CD4-positive, alpha-beta memory T cell (primary cell): ENCODE measurements at places on chromosomes 4 and X. TPM values are rescaled to one million over a fixed set of nuclear protein-coding genes. Genes with fewer than 3 reads are reported as not detected.

The TMEM144 gene
- not detected for total RNA-seq

The GPM6B gene
- not detected for total RNA-seq

The FABP2 gene
- total RNA-seq, result not detected

The ODAPH gene
- not detected for total RNA-seq

The PNMA6F gene
- total RNA-seq, result not detected

The CFP gene
- 28.4 TPM for total RNA-seq

The NUP62CL gene
- total RNA-seq, result 2.3 TPM

The JAKMIP1 gene
- total RNA-seq, result 3.0 TPM

The CFAP99 gene
- total RNA-seq, result 0.12 TPM

The NPNT gene
- total RNA-seq, result not detected

The FDCSP gene
- total RNA-seq, result not detected

The PSAPL1 gene
- total RNA-seq, result not detected

The SHROOM4 gene
- not detected for total RNA-seq

The STIM2 gene
- 91.7 TPM for total RNA-seq

The IL21 gene
- not detected for total RNA-seq

The FAM13A gene
- total RNA-seq, result 9.6 TPM

The SSX4 gene
- not detected for total RNA-seq

The PABPC5 gene
- not detected for total RNA-seq

The CXCR3 gene
- 28.5 TPM for total RNA-seq

The SPP1 gene
- 19.9 TPM for total RNA-seq

The ITGB1BP2 gene
- 3.5 TPM for total RNA-seq

The NLGN4X gene
- total RNA-seq, result not detected

The EFNB1 gene
- total RNA-seq, result 4.9 TPM

The RNF212 gene
- 2.3 TPM for total RNA-seq

The TMEM255A gene
- total RNA-seq, result 0.76 TPM

The BMP3 gene
- total RNA-seq, result not detected

The CXorf65 gene
- 45.1 TPM for total RNA-seq

The SULT1B1 gene
- total RNA-seq, result 7.6 TPM

The ERAS gene
- not detected for total RNA-seq

The CHRDL1 gene
- total RNA-seq, result not detected

The ASB12 gene
- not detected for total RNA-seq

The EVC gene
- 2.9 TPM for total RNA-seq

The SASH3 gene
- total RNA-seq, result 152 TPM

The XG gene
- not detected for total RNA-seq

The PROM1 gene
- total RNA-seq, result not detected

The USP51 gene
- total RNA-seq, result 2.7 TPM
